ENCODE measurements at places on chromosomes 13 and 19. TPM values are rescaled to one million over a fixed set of nuclear protein-coding genes. Genes with fewer than 3 reads are reported as not detected.

DNA sequence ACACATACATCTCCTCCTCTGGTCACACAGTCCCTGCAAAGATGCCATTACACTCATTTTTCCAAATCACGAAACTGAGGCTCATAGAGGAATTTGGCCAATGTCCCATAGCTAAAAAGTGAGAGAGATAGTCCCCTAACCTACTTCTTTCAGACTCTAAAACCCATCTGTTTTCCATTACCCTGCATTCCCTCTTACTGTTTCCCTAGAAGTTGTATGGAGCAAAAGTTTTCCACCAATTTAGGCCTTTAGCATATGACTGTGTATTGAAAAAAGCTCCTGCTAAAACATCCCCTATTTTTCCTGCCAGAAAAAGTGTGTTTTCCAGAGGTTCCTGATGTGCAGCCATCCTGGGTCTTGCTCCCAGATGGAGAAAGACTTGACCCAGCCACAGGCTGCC, 16.3 kb downstream of the SERP2 start:
- H3K27me3 ChIP-seq = no peaks in the 10 kb centered on the region
- no peaks in the 10 kb centered on the region for H3K36me3 ChIP-seq

The ZNF98 gene
- not detected for total RNA-seq

- no peaks in the 10 kb centered on the region for H3K27me3 ChIP-seq
- peak overlapping the region; percentile 77 for H3K27ac ChIP-seq
- DNase-seq = peak; percentile 82
- peaks cover 14% of the 10 kb centered on the region for H3K4me1 ChIP-seq
- H3K4me3 ChIP-seq = peak overlapping the region; percentile 80
Measured at GRCh38 chr19:38209671-38210457, 14.2 kb downstream of the DPF1 start.

The SULT2A1 gene
- total RNA-seq = not detected

DNA sequence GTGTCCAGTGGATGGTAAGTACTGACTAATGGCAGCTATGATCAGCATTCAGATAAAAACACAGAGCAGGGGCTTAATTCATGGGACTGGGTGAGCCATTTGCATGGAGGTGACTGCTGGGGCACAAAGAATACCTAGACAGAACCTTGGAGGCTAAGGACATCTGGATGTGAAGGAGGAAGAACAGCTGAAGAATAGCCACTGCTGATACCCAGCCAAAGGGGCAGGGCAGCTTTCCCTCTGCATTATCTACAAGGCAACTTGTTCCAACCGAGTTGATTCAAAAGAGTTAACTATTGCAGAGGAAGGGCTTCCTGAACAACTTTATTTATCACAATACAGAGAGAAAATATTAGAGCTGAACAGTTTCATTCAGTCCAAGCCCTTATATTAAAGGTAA, 13.1 kb upstream of the THSD1 start:
- peaks cover 12% of the 10 kb centered on the region for H3K36me3 ChIP-seq
- no peak overlapping the region for H3K27ac ChIP-seq
- DNase-seq = no peak
- H3K27me3 ChIP-seq = no peaks in the 10 kb centered on the region
- H3K4me3 ChIP-seq = no peak overlapping the region
- no peaks in the 10 kb centered on the region for H3K4me1 ChIP-seq

DNA sequence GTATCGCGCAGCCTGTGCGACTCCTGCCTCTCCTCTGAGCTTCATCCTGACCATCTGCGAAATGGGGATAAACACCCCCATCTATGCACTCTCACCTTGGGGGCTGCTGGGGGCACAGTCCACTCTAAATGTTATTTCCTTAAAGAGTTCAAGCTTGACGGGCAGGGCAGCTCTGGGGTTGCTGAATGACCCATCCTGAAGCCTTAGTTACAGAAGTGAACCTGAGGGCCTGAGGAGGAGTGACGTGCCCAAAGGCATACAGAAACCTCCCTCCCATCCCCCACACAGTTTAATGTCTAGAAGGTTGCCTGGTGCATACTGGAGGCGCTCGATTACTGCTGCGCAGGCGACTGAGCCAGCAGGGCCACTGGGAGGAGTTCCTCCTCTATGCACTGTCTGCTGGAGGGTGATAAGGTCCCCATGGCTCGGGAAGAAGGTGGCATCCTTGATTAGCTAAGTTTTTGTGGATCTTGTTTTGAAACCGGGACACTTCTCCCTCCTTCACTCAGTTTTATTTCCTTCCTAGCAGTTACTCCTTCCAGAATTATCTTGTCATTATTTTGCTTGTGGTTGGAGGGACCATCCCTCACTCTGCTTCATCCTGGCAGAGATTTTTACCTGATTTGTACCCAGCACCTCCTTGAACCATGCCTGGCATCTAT, 572 bp upstream of the FKBP8 start:
- H3K27ac ChIP-seq = no peak overlapping the region
- H3K4me1 ChIP-seq = no peaks in the 10 kb centered on the region
- peak overlapping the region; percentile 50 for H3K4me3 ChIP-seq
- H3K36me3 ChIP-seq = peaks cover 15% of the 10 kb centered on the region
- peak; percentile 90 for DNase-seq

The ZNF284 gene
- total RNA-seq = 4.0 TPM

DNA sequence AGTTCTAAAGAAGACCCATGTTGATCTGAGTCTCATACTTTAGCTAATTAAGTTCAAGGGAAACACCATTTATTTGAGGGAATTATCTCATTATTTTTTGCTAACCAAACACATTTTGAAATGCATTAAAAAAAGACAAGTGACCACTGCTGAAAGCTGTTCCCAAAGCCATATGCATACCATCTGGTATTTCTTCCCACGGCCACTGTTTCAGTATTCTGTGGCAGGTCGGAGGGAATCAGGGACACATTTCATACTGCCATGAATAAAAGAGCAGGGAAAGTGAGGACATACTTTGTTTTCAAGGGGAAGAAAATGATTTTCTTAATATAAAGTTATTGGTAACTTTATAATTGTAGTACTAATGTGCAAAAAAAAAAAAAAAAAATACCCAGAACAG, 401.2 kb downstream of the HS6ST3 start:
- no peak overlapping the region for H3K4me3 ChIP-seq
- no peaks in the 10 kb centered on the region for H3K4me1 ChIP-seq
- DNase-seq = no peak

DNA sequence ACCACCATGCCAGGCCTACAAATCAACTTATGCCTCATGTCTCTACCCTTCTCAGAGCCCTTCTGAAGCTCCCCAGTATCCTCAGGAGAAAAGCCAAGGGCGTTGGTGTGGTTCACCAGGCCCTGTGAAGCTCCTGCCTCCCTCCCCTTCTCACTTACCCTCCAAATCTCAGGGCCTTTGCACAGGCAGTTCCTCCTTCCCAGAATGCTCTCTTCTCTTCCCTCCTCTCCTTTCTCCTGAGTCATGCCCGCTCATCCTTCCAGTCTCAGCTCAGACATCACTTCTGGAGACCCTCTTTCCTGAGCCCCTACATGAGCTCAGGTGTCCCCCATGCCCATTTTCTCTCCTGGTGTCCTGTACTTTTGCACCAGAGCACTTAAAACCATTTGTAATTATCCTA, 20.5 kb downstream of the HIF3A start:
- H3K36me3 ChIP-seq = no peaks in the 10 kb centered on the region
- no peaks in the 10 kb centered on the region for H3K4me1 ChIP-seq
- no peak overlapping the region for H3K4me3 ChIP-seq
- H3K27ac ChIP-seq = no peak overlapping the region

GRCh38 chr19:7376151-7376852, 27.6 kb downstream of the ARHGEF18 start:
- DNase-seq = peak; percentile 51
- H3K4me1 ChIP-seq = no peaks in the 10 kb centered on the region
- no peaks in the 10 kb centered on the region for H3K36me3 ChIP-seq
- no peaks in the 10 kb centered on the region for H3K27me3 ChIP-seq

DNA sequence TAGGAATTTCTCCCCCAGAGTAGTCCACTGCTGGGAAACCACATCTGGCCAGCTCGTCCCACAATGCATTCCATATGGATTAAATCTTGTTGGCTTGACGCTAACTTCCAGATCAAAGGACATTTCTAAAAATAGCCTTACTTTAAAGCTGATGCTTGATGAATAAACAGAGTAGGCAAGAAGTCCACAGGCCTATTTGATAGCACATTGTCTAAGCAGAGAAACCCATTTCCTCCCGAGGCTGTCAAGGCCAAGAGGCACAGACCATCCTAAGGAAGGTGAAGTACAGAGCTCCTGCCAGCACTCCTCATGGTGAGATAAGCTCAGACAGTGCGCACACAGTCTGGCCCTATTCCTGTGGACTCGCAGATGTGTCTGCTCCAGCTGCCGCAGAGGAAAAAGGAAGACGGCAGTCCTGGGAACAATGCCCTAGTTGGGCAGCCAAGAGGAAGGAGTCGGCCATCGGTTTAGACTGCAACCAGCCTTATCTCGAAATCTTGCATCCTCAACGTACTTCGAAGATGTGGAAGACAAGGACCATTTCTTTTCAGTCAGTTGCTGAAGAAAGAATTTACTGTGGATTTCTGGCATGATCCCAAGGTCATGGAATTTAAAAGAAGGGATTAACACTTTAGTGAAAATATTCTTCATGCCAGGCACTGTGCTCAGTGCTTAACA, 156.8 kb downstream of the RGCC start:
- no peaks in the 10 kb centered on the region for H3K27me3 ChIP-seq
- H3K4me3 ChIP-seq = no peak overlapping the region
- DNase-seq = no peak
- H3K27ac ChIP-seq = no peak overlapping the region

The DCLK1 gene
- total RNA-seq = 62.8 TPM

DNA sequence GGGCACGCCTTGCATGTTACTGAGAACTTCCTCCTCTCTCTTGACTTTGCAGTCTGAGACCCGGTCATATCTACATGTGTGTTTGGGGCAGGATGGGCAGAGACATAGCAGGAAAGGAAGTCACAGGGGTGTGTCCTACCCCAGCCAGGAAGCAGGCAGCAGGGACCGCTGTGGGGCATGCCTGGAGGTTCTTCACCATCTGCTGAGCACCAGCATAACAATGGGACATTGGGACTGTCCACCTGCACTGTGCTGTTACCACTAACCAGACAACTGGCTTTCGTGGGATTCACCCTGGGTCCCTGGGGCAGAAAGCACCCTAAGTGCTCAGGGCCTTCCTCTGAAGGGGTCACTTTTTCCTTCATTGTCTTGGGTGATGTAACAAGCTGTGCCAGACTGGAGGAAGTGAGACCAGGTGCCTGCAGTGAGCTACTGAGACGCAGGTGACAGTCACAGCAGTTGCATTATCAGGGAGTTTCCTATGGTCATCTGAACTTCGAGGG, 2.6 kb upstream of the HAUS5 start:
- no peaks in the 10 kb centered on the region for H3K4me1 ChIP-seq
- no peak overlapping the region for H3K27ac ChIP-seq
- no peak overlapping the region for H3K4me3 ChIP-seq
- DNase-seq = no peak

DNA sequence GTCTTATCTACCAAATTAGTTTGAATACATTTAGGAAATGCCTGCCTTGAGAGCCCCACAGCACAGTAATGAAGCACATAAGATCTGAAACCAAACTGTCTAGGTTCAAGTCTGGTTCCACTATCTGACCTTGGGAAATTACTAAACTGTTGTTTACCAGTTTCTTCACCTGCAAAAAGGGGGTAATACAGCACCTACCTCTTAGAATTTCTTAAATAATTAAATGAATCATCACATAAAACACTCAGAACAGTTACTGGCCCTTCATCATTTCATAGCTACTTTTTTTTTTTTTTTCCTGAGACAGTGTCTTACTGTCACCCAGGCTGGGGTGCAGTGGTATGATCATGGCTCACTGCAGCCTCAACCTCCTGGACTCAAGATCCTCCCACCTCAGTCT, 59.6 kb downstream of the USP12 start:
- no peak overlapping the region for H3K27ac ChIP-seq
- peaks cover 5% of the 10 kb centered on the region for H3K4me1 ChIP-seq
- no peak for DNase-seq
- no peaks in the 10 kb centered on the region for H3K36me3 ChIP-seq

The RPL21 gene
- 1,529 TPM for total RNA-seq

DNA sequence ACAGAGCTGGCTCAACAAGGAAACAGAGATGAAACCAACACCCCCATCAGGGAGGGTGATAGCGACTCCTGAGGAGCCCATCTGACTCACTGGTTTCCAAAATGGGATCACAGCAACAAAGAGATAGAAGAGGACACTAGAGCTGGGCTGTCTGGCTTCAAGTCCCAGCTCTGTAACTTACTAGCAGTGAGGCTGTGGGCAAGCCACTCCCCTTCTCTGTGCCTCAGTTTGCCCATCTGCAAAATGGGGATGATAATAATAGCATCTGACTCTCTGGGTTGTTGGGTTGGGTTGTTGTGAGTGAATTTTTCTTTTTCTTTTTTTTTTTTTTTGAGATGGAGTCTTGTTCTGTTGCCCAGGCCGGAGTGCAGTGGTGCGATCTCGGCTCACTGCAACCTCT, 14.3 kb downstream of the IGSF23 start:
- no peak overlapping the region for H3K4me3 ChIP-seq
- DNase-seq = no peak
- peaks cover 3% of the 10 kb centered on the region for H3K4me1 ChIP-seq

DNA sequence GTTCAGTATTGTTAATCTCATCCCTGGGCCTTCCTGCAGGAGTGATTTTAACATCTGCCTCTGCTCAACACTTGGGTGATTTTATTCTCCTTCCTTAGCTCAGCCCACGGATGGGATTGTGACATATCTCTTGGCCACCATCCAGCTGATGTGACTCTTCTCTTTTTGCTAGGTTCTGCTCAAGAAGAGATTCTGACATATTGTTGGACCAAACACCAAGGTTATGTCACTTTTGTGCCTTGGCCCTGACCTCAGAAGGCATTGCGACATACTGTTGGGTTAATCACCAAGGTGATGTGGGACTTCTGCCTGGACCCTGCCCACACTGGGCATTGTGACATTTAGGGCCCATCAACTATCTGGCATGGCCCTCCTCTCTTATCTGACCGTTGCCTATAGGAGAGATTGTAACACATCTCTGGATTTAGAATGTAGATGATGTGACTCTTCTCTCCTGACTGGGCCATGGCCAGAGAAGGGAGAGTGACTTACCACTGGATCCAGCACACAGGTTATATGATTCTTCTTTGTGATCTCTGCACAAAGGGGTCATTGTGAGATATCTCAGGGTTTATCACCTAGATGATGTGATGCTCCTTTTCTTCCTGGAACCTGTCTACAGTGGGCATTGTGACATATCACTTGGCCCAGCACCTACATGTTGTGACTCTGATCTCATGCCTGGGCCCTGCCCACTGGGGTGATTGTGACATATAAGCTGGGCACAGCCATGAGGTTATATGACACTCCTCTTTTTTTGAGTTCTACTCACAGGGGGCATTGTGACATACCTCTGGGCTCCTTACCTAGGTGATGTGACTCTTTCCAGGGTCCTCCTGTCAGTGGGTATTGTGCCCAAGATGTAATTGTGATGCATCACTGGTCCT, 88.8 kb downstream of the ZNF429 start:
- DNase-seq = no peak
- no peak overlapping the region for H3K27ac ChIP-seq
- no peaks in the 10 kb centered on the region for H3K36me3 ChIP-seq
- H3K4me3 ChIP-seq = no peak overlapping the region
- no peaks in the 10 kb centered on the region for H3K4me1 ChIP-seq

DNA sequence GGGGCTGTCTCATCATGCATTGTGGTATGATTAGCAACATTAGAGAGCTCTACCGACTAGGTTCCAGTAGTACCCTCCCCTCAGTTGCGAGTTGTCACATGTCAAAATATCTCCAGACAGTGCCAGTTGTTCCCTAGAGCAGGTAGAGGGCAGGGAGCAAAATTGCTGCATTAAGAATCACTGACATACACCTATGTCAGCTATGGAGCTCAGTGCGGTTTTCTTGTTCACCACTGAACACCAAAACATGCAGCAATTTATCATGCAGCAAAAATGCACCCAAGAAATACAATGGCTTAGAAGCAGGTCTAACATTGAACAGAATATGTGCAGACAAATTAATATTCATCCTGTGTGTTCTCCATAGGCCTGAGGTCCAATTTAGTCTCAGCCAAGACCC, 186.9 kb upstream of the STARD13 start:
- H3K27ac ChIP-seq = no peak overlapping the region
- no peaks in the 10 kb centered on the region for H3K36me3 ChIP-seq
- H3K4me3 ChIP-seq = no peak overlapping the region
- peaks cover 7% of the 10 kb centered on the region for H3K4me1 ChIP-seq
